ENCODE measurements at places on chromosomes 1 and 21.

DNA sequence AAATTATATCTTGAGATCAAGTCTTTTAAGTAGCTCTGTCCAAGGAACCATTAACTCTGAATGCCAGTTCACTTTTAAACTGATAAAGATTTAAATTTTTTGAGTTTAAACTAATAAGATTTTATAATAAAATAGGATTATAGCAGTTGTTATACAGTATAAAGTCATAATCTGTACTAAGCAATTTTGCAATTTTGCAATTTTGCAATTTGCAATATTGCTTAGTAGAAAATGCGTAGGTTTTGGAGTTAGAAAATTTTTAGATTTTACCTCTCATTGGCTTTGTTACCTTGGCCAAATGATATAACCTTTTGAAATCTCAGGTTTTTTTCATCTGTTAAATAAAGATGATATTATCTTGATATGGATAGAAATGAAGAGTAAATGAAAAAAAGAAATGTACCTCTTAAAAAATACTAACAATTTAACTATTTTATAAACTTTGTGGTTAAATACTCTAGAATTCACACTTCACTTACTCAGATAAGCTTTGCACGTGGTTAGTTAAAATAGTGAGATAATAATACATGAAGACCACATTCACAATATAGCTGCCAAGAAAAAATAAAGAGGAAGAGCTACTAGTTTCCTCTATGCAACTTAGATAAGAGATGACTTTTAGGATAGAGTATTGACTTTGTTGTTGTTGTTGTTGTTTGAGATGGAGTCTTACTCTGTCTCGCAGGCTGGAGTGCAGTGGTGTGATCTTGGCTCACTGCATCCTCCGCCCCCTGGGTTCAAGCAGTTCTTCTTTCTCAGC, 13.9 kb downstream of the CCDC18 start:
- no peak for DNase-seq

GRCh38 chr1:31661856-31662255, 17.2 kb upstream of the PEF1 start:
- no peak for DNase-seq

DNA sequence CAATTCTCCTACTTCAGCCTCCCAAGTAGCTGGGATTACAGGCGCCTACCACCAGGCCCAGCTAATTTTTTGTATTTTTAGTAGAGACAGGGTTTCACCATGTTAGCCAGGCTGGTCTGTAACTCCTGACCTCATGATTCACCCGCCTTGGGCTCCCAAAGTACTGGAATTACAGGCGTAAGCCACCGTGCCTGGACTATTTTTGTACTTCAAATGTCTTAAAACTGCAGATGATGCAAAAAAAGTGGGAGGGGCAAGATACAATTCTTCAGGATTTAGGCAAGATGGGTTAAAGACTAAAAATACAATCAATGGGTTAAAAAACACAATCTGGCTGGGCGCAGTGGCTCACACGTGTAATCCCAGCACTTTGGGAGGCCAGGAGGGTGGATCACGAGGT, 4.7 kb downstream of the SCAF4 start:
- DNase-seq = no peak

DNA sequence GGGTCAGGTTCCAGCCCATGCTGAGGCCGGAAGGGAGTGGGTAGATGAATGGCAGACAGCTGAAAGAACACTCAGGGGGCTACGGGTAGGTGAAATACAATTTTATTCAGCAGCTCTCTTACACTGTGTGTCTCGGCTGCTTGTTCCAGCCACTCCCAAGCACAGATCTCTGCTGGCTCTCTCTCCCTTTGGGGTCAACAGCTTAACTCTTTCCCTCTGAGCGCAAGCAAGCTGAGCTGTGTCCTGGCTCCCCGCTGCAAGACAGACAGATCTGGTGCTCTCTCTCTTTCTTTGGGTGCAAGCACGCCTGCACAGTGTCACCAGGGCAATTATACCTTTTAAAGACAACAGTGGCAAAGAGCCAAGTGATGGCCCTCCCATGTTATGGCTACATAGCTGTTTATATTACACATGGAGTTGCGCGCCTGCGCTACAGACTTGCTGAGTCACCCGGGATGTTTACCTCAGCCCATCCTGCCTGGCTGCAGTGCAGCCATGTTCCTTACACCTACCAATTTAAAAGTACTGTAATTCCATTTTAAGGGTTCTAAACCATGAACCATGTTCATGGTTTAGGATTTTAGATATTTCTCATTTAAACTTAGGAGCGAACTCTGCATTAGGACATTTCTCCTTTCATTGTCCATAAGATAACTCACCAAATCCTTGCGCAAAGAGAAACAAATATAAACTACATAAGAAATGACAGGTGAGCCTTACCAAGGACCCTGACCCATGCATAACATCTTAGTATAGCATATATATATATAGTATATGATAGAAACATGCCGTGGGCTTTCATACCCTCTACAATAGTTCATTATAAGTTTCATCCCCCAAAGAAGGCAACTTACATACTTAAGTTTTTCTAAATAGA, 396.5 kb downstream of the SMYD3 start:
- DNase-seq = no peak

- DNase-seq = no peak
Measured at GRCh38 chr1:46136711-46137110, 4.3 kb upstream of the PIK3R3 start.

GRCh38 chr21:35329940-35330660, 281.0 kb upstream of the RUNX1 start:
- DNase-seq = no peak

DNA sequence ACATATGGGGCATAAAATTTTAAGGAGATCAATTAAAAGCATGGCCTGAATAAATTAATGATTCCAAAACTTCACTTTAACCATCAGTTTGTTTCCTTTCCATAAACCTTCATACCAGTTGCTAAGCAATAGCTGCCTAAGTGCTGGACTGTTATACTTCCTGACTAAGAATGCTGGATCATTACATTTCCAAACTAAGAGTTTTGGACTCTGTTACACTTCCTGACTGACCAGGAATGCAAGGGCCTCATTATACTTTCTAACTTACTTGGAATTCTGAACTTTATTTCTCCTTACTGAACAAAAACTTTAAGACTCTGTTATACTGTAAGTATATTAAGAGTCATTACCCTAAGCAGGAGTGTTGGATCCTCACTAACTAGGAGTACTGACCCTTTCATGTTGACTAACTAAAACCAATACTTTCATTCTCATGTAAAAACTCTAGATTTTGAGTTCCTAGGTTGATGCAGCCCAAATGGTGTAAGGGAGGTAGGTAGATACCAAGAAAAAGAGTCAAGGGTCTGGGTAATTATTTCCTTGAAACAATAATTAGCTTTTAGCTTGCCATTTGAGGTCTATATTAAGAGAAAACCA, 118.2 kb downstream of the FAF1 start:
- peak; percentile 4 for DNase-seq

DNA sequence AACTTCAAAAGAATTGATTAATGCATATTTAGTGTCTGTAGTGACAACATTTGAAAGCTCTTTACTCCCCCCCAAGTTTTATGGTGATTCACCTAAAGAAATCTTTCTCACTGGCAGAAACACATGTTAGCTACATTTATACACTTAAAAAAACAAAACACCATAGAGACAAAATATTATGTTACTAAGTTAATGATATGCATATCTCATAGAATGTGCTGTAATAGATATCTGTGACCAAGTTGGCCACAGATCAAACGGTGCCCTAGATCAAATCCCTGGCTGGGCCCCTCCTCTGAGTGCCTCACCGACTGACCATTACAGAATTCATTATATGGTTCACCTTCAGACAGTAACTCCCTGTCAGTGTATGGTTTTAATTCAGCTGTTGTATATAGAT, 322.1 kb upstream of the LYPLAL1 start:
- DNase-seq = no peak
